ENCODE measurements at places on chromosomes 4 and X.

- DNase-seq = no peak
Measured at GRCh38 chr4:177375372-177375771, 65.7 kb downstream of the NEIL3 start.

DNA sequence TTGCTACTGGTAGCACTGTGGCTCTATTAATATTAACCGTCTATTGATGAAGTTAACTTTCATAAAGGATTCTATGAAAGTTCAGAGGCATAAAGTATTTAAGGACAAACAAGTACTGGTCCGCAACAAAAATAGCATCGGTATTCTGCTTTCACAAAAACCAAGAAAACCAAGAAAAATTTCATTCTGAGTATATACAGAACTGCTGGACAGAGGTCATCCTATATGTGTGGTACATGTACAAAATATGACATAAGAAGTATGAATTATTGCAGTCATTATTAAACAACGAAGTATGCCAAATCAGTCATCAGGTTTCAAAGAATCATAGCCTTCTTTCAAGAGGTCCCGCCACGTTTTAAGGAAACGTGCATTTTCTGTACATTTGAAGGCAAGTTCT is 2.4 kb downstream of the C4orf46 start:
- DNase-seq = no peak

DNA sequence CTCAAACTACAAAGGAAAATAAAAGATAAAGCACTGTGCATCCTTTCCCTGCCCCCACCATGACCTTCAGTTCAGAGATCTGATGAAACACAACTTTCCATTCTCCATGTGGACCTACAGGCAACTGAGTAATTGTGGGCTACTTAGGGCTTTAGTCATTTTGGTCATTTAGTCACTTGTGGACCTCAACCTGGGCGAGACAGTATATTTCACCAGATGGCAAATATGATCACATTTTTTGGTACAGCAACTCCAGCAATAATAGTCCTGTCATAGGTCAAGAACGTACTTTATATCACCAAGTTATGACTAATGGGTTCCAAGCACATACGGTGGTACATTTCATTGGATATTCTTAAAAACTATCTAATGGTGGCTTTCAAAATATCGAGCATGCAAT is 141.2 kb downstream of the PDGFC start:
- DNase-seq = no peak

DNA sequence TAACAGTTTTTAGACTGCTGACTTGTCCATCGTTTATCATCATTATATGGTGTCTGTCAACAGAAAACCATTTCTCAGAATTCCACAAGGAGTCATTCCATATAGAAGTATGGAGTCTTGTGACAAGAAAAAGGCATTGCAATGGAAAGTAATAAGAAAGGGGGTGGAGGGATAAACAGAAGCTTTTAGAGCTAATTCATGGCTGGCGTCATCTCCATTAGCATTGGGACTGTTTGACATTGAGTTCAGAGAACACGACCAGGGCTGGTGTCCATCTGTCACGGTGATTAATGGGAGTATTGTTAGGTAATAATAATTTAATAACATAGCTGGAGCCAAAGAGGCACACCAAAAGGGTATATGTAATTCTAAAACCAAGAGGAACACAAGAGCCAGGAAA is 101.9 kb upstream of the SFRP2 start:
- no peak for DNase-seq

DNA sequence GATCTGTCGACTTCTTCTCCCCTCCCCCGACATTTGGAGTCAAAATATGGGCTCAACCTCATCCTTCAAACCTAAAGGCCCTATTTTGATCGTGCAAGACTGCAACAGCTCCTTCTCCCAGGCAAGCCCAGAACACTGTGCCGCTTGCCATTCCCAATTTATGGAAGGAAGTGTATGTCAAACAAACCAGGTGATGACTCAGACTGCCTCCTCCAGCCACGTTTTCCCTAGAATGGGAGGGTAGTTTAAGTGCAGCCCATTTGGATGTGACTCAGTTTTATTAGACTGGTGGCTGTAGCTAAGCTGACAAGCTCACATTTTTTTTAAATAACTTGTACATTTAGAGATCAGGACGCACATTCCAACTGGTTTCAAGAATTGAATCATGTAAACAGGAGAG is 570.4 kb upstream of the DIPK2B start:
- no peak for DNase-seq

GRCh38 chr4:128322986-128323385 is 35.4 kb upstream of the PGRMC2 start:
- no peak for DNase-seq

GRCh38 chrX:3307881-3308280 is 38.6 kb downstream of the MXRA5 start:
- DNase-seq = no peak

DNA sequence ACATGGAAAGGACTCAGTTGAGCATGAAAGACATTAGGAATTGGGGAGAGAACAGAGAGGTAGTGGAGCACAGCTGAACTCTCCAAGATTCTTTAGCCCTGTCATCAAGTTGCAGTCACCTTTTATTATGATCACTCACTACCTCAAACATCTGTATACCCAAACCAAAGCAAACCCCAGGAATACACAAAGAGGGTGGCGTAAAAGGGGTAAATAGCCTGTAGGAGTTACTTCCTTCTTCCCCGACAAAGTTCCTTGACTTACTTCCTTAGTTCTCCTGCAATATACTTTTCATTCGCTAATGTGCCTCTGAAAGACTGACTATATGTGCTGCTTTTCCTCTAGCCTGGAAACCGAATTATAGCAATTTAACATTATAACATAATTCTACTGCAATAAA is 159.9 kb downstream of the SPRY1 start:
- no peak for DNase-seq

DNA sequence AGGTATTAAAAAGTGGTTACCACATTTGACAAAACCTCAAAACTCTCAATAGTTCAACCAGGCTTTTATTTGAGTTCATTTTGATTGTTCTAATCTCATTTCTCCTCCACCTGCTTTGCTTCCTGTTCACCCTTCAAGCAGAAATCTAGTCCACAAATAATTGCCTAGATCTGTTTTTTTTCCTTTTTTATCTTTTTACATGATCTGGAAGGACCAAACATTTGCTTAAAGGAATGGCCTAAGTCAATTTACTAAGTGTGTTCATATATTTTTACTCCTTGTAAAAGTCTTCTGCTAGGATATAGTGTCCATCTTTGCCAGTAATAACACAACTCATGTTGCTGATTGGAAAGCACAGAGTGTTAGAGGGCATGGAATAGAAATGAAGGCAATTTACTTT is 26.2 kb upstream of the VEGFD start:
- no peak for DNase-seq

DNA sequence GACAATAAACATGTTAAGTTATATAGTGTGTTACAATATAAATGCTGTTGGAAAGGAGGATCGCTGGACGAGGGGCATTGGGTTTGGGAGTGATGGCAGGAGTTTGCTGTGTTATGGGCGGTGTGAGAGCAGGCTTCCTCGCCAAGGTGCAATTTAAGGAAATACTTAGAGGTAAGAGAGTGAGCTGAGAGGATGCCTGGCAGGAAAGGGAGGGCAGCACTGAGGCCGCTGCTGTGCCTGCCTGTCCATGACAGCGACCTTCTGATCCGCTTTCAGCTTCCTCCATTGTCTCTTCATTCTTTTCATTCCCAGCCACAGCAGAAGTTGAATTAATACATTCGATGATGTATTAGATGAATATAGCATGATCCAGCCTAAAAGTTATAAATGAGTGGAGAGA is 41.2 kb upstream of the TBC1D14 start:
- DNase-seq = no peak

GRCh38 chr4:10897076-10897475 is 212.5 kb upstream of the CLNK start:
- DNase-seq = no peak

DNA sequence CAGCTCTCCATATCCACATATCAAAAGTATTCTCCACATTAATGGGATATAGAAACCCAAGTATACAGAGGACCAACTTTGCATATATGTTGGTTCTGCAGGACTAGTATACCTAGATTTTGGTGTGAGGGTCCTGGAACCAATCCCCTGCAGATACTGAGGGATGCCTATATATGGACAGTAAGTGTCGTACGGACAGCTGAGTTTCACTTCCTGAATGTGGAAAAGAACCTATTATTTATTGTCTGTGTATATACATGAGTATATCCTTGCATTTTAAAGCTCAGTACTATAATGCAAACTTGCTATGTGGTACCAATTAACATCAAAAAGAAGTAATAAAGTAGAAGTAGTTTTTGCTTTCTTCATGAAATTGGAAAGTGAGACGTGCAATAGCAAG is 101.9 kb downstream of the FBXW7 start:
- no peak for DNase-seq

DNA sequence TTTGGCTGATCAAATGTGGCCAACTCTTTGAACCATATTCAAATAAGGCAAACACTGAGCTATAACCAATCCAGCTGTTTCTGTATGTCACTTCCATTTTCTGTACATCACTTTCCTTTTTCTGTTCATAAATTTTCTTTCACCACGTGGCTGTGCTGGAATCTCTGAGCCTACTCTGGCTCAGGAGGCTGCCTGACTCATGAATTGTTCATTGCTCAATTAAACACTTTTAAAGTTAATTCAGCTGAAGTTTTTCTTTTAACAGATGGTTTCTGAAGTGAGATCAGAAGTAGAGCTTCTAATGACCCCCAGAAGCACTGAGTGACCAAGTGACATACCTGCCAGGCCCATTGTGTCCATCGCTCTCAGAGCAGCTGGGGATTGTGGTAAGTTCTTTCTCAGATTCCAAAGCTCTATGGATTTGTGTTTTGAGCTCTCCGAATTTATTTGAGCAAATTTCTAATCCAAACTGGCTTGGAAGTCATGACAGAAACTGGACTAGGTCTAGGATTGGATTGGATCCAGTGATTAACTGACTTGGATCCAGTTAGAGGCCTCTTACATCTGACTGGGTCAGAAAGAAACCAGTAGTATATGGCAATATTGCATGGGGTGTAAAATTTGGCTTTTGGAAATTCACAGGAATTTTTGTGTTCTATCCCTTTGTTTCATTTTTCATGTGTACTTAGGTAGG is 121.2 kb upstream of the BANK1 start:
- DNase-seq = no peak

GRCh38 chr4:94342694-94343093 is at the start of gene HPGDS:
Gene HPGDS, minus strand, starts transcription at chr4:94342836. Its CDS starts 8,207 bp downstream, at chr4:94334629.
- no peak for DNase-seq

- DNase-seq = no peak
Measured at GRCh38 chr4:16931339-16932305, 33.2 kb upstream of the LDB2 start.

DNA sequence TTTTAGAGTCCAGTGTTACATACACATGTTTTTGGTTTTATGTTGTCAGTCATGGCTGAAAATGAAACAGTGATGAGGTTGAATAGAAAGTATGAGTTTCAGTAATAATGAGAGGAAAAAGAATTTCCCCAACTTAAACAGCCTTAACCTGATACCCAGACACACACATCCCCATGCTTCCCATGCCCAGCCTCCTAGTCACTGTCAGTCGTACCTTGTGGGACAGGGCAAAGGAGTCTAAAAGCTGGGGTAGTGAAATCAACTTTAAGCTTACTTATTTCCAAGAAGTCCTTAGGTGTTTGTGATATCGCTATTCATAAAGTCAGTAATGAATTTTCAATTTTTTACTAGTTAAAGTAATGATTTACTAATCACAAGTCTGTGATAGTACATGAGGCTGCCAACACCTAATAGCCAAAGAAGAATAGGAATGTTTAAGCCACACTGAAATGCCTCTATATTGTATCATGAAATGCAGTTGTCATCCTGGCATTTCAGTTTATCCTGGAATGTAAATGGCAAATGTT is 24.3 kb upstream of the GPR34 start:
- DNase-seq = no peak

DNA sequence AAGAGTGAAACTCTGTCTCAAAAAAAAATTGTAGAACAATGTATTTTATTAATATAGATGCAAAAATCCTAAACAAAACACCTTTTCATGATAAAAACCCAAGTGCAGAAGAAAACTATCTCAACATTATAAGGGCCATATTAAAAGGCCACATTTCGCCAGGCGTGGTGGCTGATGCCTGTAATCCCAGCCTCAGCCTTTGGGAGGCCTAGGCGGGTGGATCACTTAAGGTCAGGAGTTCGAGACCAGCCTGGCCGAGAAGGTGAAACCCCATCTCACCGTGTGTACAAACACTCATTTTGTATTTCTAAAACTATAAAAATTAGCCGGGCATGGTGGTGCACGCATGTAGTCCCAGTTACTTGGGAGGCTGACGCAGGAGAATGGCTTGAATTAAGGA is 9.9 kb upstream of the FAM193A start:
- no peak for DNase-seq

GRCh38 chr4:182924497-182924896 is 7.3 kb upstream of the DCTD start:
- DNase-seq = no peak

DNA sequence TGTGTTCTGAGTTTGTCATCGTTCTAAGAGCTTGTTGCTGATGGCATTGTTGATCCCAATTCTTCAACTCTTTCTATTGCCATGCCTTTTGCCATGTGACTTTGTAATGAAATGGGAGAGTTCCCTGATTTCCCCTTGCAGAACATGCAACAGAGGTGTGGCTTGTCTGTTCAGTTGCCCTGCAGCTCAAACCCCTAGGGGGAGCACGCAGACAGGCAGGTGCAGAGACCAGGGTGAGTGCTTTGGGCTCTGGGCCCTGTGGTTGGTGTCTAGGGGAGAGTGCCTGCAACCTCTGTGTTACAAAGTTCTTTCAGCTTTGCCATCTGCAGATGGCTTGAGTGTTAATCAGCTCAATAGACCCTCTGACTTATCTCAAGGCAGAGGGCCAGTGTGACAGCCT is 332.7 kb downstream of the MID1IP1 start:
- no peak for DNase-seq

DNA sequence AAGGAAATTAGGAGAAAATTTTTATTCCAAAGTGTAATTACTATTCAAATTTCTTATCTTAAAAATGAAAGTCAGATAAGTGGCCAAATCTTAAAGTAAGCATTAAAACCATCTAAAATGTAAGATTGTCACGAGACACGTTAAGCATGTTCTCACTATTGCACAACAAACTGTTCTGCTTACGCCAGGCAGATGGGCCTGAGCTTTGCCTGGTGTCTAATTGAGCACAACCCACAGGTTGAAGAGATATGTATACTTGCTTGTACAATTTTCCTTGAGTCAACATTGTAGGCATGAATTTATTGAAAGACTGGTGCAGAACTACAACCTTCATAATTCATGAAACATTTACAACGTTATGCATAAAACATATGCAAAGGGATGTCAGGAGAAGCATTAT is 3.9 kb downstream of the RNF128 start:
- no peak for DNase-seq

DNA sequence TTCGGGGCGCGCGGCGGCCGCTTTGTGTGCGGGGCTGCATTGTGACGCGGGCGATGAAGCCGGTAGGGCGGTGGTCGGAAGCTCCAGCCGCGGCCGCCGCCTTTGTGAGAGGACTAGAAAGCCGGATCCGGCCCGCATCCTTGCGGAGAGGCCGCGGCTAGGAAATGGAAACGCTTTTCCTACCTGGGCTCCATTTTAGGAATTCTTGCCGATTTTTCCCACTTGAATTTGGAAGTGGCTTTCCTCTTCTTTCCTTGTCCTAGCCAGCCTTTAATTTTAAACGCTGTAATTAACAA is 708 bp downstream of the TMSB4X start:
- no peak for DNase-seq

GRCh38 chr4:142443469-142443868 is 402.6 kb downstream of the INPP4B start:
- no peak for DNase-seq

Measured in kidney (tissue), 22 donors.